ENCODE measurements at places on chromosomes 5 and 9. TPM values are rescaled to one million over a fixed set of nuclear protein-coding genes. Genes with fewer than 3 reads are reported as not detected.

DNA sequence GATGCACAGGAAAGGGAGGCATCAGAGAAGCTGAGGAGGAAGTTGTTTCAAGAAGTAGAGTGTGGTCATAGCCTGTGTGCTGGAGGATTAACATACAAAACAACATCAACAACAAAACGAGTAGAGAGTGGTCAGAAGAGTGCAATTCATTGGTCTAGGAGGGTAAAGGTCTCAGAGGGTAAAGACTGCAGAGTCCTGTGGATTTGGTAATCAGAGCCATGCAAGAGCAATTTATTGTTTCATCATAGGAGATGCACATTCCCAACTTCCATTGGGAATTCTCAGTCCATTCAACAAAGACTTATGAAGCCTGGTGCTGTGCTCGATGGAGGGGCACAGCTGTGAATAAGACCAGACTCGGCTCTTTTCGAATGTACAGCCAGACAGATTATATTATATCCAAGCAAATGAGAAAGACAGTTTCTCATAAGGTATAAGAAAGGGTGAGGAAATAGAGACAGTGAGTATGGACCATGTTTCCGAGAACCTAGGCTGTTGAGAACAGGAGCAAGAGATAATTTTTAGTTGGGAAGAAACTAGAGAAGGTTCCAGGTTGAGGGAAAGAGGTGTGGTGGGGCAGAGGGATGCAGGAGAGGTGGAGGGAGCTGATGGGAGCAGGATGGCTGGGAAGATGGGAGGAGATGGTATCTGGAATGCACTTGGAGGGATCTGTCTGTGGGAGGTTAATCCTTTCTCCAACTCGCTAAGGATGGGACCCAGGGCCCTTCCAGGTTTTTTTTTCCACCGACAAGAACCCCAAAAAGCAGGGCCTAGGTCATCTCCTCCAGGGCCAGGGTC lies 7.9 kb upstream of the MYORG start:
- DNase-seq = no peak

Gene GABRA6
- not detected for total RNA-seq

Gene TRPM6
- 3.5 TPM for total RNA-seq

DNA sequence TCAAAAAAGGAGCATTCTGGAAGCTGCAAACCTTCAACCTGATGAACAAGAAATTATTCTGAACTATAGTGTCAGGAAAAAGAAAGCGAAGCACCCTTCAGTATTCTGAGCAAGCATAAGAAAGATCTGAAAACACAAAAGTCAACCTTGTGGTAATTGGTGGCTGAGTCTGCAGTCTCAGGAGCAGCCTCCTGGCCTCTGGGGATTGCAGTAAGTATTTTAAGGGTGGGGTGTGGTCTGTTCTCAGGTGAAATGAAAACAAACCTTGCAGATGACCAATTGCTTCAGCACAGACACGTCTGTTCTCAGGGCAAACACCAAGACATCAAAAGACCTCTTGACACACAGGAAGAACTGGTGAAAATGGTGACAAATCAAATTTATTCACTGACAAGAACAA lies 147.8 kb upstream of the RAPGEF1 start:
- no peak for DNase-seq

DNA sequence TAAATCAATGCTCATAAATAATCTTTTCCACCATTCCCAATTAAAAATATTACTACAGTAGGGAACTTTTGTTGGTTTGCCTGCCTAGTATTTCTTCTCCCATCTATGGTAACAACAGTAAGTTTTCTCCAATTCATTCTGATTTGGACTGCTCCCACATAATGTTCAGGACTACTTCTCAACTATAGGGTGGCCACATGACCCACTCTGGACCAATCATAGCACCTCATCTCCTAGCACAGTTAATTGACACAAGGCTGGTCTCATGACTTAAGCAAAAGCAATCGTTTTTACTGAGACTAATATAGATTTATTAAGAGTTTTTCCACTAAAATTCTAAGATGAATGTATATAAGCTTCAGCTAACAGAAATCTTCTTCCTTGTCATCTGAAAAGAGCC lies 28.7 kb upstream of the SLCO6A1 start:
- no peak for DNase-seq

DNA sequence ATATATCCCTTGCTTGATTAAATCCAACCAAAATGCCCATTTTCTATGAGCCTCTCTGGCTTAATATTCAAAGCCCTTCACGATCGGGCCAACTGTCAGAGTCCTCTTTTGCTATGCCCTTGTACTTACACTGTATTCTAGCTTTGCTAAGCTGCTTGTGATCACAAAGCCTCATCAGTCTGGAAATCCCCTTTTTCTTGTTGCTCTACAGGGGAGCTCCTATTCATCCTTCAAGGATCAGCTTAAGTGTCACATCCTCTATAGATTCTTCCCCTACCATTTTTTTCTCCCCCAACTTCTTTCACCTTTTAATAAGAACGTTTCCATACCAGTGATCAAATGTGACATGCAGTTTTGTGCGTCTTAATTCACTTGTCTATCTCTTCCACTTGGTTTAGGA lies 450.4 kb upstream of the CHD1 start:
- no peak for DNase-seq

- DNase-seq = no peak
Measured at GRCh38 chr5:141691286-141691866, 9.3 kb upstream of the ARAP3 start.

- DNase-seq = no peak
Measured at GRCh38 chr9:114936581-114936980, 6.2 kb upstream of the TNFSF8 start.

Gene ZMAT2
- total RNA-seq = 36.9 TPM

DNA sequence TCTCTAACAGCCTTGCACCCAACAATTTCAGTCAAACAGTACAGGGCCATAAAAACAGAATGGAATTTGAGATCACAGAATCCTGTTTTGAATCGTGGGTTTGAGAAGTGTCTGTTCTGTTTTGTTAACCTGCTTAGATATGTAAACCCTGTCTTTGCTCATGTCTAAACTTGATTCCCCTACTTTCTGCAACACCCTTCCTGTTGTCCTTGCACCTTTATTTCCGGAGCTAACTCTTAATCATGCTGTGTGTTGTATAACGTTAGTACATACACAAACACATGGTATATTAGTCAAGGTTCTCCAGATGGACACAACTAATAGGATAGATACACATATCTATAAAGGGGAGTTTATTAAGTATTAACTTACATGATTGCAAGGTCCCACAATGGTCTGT lies 2229.2 kb upstream of the C9orf72 start:
- no peak for DNase-seq

DNA sequence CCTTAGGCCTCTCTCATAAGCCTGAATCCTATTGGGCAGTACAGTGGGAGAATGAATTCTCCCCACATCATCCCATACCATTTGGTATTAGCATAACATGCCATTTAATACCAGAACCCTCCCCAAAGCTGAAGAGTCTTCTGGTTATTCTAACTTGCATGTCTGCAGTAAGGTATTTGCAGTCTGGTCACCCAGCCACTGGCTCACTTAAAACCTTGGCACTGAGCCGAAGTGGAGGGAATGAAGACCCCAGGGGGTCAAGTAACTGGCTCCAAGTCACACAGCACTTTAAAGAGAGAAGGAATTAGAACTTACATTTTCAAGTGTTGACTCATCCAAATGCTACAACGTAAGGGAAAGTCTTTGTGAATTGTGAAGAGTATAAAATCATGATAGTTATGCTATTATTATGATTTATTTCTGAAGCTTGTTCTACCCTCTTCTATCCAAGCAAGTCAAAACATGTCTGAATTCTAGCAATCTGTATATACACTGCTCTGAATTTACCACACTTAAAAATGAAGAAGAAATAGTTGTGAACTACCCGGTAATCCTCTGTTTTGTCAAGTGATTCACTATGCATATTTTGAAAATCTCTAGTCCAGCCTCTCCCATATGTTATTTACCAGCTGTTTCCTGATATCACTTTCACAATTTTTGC lies 28.5 kb downstream of the GLRA1 start:
- no peak for DNase-seq

- DNase-seq = no peak
Measured at GRCh38 chr5:169029661-169030274, 271.2 kb downstream of the SLIT3 start.

Gene FAM200C
- 10.8 TPM for total RNA-seq

Gene AMACR
- 7.6 TPM for total RNA-seq

DNA sequence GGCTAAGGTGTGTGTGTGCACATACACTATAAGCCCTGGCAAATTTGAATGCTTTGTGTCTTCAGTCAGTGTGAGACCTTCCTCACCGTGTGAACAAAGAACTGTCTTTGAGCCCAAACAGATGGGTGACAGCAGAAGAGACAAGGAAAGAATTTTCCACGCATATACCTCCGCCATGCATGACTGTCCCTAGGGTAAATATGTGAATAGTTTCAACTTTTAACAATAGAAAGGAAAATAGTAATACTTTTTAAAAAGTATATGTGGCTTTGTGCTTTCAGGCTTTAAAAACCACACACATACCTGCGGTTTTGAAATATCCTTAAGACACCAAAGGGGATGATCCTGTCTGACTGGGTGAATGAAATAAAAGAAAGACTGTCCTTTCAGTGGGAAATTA lies 438.6 kb upstream of the MPDZ start:
- DNase-seq = no peak

Gene ANKRD34B
- not detected for total RNA-seq

Gene NR4A3
- 42.2 TPM for total RNA-seq

DNA sequence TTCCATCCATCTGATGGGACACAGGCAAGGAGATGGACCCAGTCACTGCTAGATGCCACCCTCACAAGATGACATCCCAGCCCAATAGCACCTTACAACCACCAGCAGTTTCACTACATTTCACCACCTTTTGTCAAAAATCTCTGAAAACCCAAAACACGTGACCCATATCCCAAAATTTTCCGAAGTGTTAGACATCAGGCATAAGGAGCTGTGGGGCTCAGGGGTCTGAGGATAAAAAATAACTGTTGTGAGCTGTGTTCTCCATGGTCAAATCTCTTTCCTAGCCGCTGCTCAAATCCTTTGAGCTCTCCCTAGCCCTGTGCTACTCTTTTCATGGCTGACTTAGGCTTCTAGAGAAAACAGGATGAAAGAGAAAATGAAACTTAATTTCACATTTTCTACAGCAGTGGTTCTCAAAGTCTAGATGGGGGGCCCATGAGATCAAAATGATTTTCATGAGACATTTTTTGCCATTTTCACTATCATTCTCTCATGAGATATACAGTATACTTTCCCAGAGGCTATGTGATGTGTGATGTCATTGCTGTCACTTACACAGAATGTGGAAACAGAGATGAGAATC lies 40.7 kb downstream of the TIMD4 start:
- DNase-seq = no peak

Gene HNRNPH1
- 673 TPM for total RNA-seq

- no peak for DNase-seq
Measured at GRCh38 chr9:111106202-111106601, 67.9 kb upstream of the LPAR1 start.

Gene KCNV2
- not detected for total RNA-seq

DNA sequence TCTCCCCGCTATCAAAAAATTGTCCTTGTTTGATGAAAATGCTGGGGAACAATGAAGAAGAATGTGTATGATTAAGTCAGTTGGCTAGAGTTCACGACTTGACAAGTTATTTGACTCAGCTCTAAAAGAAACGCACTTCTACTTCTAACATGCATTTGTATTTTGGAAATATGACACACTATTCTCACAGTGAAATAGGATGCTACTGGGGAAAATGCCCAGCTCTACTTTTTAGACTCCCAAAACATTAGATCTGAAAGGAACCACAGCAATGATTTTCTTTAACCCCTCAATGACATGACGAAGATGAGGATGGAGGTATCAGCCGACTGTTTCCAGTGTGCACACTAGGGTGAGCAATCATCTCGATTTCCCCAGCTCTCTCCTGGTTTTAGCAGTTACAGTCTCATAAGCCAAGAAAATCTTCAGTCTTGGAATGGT lies 83.6 kb upstream of the PCSK1 start:
- no peak for DNase-seq

Gene TPPP
- total RNA-seq = 3.4 TPM

DNA sequence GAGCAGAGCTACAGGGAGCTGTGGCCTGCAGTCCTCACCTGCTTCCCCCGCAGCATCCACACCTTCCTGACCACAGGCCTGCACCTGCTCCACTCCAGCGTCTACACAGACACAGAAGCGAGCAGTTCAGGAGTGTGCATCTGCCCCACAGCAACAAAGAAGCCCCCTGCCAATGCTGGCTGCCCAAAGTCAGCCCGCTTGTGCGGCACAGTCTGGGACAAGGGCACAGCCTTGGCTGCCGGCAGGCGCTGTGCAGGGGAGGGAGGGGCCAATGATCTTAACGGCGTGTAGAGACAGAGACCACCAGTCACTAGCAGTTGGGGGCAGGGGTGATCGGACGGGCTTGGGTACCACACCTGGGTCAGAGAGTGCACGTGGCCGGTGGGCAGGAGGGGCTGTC lies 6.6 kb downstream of the BRD9 start:
- DNase-seq = no peak

Gene BSPRY
- 0.22 TPM for total RNA-seq

- no peak for DNase-seq
Measured at GRCh38 chr9:121598167-121598964, 53.1 kb upstream of the DAB2IP start.

- DNase-seq = peak; percentile 82
Measured at GRCh38 chr9:113343732-113344231, 3.7 kb upstream of the WDR31 start.

GRCh38 chr5:101806410-101806809 lies 489.7 kb downstream of the SLCO4C1 start:
- DNase-seq = no peak

DNA sequence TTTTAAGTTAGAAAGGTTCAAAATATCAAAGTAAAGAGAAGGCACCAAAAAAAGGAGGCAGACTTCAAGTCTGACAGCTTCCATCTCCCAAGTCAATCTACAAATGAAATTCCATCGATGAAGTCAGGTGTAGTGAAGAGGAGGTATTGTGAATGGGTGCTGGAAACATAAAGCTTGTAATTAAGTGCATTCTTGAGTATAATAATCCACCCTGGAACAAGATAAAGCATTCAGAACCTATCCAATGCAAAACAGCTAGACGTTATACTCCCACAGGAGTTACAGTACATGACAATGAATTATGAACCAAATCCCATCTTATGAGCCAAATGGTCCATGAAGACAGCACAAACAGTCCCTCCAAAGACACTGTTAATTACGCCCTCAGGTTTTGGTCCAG lies 22.3 kb downstream of the BNC2 start:
- no peak for DNase-seq

- DNase-seq = no peak
Measured at GRCh38 chr9:33044677-33045282, 19.7 kb downstream of the DNAJA1 start.

GRCh38 chr9:81801190-81801589 lies 111.8 kb upstream of the TLE1 start:
- no peak for DNase-seq

Gene SV2C
- 4.9 TPM for total RNA-seq

DNA sequence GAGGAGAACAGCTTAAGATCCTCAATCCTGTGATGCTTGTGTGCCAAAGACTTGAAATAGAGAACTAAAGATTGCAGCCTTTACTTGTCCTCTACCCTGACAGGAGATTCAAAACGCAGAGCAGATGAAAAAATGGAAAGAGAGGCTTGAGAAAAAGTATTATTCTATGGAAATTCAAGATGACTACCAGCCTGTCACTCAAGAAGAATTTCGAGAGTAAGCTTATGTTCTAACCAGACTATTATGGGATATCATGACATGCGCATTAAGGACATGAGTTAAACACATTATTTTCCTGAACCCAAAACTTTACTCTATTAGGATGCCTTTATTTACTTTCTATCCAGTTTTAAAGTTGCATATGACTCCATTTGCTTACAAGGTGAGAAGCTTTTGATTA lies 46.4 kb downstream of the PKD2L2 start:
- no peak for DNase-seq

All from sciatic nerve (tissue), 2 donors.